ENCODE measurements at places on chromosomes 6 and 20.

- no peak for DNase-seq
These were observed 6.9 kb upstream of the CD40 start for GRCh38 chr20:46111028-46111835.

DNA sequence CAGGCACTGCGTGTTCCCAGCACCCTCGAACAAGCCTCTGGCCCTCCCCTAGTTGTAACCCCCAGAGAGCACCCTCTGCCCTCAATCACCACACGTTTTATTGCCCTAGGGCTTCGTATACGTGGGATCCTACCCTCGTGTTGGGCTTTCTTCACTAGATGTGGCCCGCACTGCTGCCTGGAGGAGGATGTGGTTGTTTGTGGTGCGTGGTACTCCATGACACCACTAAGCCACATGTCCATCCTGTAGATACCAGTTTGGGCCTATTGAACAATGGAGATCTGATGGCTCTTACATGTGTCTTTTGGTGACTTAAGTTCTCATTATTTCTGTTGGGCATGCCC is 17.0 kb downstream of the SLC2A4RG start:
- no peak for DNase-seq

GRCh38 chr6:81476881-81477280 is 275.6 kb downstream of the TENT5A start:
- no peak for DNase-seq

GRCh38 chr6:90212274-90212673 is 84.4 kb downstream of the BACH2 start:
- DNase-seq = no peak

- DNase-seq = no peak
These were observed 491 bp downstream of the GPSM3 start for GRCh38 chr6:32191696-32192607.

GRCh38 chr6:34053721-34054120 is 92.2 kb downstream of the GRM4 start:
- no peak for DNase-seq

- no peak for DNase-seq
These were observed 83.2 kb downstream of the SHLD1 start for GRCh38 chr20:5833309-5833941.

GRCh38 chr6:161256407-161256806 is 17.5 kb downstream of the AGPAT4 start:
- no peak for DNase-seq

- no peak for DNase-seq
These were observed 38.0 kb downstream of the CDYL start for GRCh38 chr6:4814212-4814611.

DNA sequence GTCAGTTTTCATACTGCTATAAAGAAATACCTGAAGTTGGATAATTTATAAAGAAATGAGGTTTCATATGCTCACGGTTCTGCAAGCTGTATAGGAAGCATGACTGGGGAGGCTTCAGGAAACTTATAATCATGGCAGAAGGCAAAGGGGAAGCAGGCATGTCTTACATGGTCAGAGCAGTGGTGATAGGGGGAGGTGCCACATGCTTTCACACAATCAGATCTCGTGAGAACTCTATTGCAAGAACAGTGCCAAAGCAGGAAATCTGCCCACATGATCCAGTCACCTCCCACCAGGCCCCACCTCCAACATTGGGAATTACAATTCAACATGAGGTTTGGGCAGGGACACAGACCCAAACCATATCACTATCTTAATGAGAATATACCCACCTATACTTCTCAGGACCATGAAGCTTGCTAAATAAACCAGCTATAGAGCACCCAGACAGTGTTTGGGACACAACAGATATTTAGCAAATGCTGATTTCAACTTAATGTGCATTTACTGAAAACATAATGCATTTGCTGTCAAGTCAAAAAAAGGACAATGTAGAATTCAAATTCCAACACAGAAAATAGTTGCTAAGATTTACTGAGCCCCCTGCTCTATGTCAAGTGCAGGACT is 63.8 kb downstream of the TNFRSF21 start:
- no peak for DNase-seq

DNA sequence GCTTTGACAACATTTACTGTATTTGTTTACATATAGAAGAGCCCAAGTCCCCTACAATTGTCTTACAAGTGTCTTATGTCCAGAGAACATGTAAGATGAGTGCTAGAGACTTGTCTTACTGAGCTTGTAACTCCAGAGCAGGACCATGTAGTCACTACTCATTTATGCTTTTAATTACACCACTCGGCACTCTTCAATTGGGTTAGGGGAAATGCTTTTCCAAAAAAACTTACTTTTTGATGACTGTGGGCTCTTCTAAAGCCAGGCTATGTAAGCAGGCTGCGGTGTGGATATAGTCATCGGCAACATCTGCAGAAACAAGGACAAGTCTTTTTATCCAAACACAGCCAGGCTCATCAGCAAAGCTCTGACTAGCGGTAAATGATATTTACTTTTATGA is 18.7 kb downstream of the SNX5 start:
- DNase-seq = no peak

DNA sequence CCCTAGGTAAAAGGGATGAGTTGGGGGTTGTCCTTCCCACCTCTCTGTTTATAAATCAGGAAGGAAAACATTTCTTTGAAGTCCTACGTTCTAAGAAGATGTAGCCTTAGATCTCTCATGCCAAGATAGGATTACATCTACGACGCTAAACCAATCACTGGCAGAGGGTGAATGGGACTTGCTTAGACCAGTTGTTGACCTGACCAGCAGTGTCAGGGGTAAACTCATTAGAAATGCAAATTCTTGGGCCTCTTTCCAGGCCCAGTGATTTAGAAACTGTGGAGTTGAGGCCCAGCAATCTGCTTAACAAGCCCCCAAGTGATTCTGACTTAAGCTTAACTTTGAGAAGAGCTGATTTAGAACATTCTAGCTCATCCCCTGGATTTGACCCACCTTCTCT is 147.1 kb upstream of the THEMIS start:
- DNase-seq = no peak

DNA sequence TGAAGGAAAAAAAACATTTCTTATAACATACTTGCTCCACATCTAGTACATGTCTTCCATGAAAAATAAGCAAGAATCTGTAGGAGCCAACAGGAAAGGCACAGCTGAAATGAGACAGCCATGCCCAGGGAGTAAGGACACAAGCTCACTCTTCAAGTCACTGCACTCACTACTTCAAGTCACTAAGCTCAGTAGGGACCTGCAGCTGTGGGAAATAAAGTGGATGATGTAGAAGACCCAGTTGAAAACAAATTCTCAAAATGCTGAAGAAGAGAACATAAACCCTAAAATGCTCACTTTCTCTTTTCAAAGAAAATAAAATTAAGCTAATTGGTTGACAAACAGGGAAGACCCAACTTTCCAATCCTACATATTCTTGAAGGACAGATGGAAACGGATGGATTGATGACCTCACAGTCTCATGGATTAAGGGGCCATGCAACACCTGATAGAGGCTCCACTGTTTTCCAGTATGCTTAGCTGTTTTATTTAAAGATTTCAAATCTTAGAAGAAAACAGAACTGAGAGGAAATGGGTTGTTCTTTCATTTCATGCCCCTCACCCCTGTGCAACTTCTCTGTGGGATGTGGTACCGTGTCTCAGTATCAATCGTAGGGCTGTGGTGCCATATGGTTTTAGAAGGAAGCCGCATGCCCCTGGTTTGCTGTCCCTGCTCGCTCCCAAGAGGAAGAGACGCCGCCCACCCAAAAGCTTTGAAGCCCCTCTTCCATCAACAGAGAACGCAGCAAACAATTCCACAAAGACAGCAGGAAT is 133.3 kb downstream of the WDR27 start:
- DNase-seq = no peak

- no peak for DNase-seq
These were observed 150.8 kb downstream of the OR2B2 start for GRCh38 chr6:27761391-27761790.

DNA sequence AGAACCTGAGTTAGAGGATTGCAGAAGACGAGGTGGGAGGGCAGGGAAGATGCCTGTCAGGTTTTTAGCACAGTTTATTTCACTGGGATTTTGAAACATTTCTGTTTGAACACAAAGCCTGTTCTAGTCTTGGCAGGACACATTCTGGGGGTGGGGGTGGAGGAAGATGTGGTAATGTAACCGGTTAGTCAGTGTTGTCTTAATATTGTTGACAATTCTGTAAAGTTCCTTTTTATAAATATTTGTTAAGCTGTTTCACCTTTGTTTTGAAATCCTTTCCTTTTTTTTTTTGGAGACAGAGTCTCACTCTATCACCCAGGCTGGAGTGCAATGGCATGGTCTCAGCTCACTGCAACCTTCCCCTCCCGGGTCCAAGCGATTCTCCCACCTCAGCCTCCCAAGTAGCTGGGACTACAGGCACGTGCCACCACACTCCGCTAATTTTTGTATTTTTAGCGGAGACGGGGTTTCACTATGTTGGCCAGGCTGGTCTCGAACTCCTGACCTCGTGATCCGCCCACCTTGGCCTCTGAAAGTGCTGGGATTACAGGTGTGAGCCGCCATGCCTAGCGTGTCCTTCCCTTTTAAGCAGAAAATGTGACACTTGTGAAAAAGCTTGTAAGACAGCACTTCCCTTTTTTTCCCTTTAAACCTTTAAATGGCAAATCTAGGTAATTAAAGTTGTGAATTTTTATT is 20.2 kb downstream of the SLC9A8 start:
- DNase-seq = no peak

DNA sequence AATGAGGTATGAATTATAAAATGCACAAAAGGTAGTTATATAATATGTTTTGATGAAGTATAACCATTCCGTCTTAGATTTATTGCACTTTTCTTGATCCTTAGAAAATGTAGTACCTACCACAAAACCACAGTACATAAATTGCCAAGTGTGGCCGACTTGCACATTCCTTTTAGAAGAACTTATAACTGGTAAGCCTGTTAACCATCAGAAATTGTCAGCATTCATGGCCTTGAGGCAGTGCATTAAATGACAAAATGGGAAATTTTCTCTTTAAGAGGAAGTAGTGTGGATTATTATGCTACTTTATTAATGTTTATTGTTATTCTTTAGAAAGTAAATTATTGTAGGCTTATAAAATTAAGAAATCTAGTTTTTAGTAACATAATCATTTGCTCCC is 29.6 kb downstream of the TAB2 start:
- no peak for DNase-seq

DNA sequence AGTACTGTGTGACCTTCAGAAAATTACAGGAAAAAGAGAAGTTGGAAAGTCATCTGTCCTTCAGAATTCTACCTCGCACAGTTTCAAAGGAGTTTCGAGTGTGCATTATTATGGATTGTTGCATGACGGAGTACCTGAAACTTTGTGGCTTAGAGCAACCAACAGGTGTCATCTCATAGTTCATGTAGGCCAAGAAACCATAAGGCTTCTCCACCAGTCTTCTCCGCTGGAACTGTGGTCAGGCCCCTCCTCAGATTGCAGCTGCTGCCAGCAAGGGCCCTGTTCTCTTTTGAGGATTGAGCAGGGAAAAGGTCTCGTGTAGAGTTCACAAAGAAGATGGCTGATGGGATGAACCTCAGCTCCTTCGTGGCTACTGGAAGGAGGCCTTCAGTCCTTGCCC is 151.2 kb upstream of the THBS2 start:
- no peak for DNase-seq

DNA sequence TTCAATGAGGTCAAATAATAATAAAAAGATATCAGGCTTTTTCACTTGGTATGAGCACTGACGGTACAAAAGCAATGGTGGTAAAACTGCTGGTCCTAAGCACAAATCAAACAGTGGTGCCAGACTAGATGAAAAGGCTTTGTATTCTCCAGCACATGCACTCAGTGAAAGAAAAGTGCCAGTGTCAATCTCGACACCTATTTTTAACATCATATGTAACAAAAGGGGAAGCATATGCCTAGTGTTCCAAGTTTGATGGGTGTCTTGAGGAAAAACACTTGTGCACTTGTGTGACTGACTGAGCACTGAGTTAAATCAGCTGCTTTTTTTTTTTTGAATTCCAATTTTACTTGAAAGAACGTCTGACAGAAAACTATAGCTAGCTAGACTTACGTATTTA is 27.3 kb downstream of the MED23 start:
- DNase-seq = no peak

- DNase-seq = no peak
These were observed 87.5 kb downstream of the PREX1 start for GRCh38 chr20:48740292-48740649.

DNA sequence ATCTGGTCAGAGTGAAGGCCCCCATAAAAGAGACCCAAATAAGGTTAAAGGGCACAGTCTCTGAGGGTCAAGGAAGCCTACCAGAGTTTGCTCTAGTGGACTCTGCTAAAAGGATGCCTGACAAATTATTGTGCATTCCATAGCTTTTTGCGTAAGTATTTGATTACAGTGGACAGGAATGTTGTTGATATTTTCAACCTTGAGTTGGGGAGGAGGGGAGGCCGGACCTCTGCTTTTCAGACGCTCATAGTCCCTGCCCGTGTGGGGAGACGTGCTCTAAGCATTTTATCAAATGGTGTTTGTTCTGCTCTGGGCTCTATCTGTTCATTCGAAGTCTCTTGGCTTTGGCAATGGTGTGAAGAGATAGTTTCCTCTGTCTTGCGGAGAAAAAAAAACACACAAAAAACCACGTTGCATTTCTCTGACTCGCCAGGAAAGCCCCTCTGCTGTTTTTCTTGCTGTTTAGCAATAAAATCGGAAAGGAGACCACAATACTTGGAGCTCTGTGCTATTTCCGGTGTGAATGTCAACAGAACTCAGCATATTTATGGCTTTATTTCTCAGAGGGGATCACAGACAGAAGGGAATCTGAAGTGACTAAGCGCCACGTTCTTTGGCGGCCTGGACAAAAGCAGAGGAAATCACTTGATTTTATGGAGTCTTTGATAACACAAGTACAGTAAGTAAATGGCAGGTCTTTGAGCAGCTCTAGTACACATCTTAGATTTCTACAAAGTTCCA is 159.8 kb downstream of the ZFP64 start:
- no peak for DNase-seq

- DNase-seq = no peak
These were observed 39.1 kb downstream of the VGLL2 start for GRCh38 chr6:117304446-117304845.

DNA sequence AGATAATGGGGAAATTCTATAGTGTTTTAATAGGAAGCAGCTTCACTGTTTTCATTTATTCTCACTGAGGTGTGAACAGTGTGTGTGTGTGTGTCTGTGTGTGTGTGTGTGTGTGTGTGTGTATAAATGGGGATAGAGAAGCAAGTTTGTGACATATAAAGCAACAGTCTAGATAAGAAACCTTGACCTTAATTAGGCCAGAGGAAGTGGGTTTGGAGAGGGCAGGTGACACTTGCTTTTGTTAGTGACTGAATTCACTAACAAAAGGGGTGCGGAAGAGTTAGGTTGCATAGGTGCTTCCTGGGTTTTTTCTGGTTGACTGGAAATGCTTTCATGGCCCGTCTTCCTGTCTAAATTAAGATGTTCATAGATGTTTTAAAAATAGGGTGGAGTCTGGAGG is 515.7 kb upstream of the FLRT3 start:
- no peak for DNase-seq
